HFFc6 (cell line): ENCODE measurements at places on chromosomes 12 and 14. TPM values are rescaled to one million over a fixed set of nuclear protein-coding genes. Genes with fewer than 3 reads are reported as not detected.
A peak's percentile ranks its signal among the peaks of the same experiment; 100 is the strongest.

The CLEC6A gene
- not detected in 3 replicates for total RNA-seq

The RNF212B gene
- not detected in 3 replicates for total RNA-seq

The IFT43 gene
- 27.1 to 36.2 TPM (median 29.9 TPM) in 3 replicates for total RNA-seq

The TAS2R50 gene
- 0.25 to 0.30 TPM in 2 of 3 replicates, not detected in the other for total RNA-seq

The RNASE7 gene
- not detected in 3 replicates for total RNA-seq

The MYF6 gene
- total RNA-seq: not detected in 3 replicates

The ARG2 gene
- 1.9 to 2.2 TPM (median 2.2 TPM) in 3 replicates for total RNA-seq

The IAPP gene
- total RNA-seq: not detected in 3 replicates

The GDF11 gene
- total RNA-seq: 16.3 to 26.9 TPM (median 25.9 TPM) in 3 replicates

DNA sequence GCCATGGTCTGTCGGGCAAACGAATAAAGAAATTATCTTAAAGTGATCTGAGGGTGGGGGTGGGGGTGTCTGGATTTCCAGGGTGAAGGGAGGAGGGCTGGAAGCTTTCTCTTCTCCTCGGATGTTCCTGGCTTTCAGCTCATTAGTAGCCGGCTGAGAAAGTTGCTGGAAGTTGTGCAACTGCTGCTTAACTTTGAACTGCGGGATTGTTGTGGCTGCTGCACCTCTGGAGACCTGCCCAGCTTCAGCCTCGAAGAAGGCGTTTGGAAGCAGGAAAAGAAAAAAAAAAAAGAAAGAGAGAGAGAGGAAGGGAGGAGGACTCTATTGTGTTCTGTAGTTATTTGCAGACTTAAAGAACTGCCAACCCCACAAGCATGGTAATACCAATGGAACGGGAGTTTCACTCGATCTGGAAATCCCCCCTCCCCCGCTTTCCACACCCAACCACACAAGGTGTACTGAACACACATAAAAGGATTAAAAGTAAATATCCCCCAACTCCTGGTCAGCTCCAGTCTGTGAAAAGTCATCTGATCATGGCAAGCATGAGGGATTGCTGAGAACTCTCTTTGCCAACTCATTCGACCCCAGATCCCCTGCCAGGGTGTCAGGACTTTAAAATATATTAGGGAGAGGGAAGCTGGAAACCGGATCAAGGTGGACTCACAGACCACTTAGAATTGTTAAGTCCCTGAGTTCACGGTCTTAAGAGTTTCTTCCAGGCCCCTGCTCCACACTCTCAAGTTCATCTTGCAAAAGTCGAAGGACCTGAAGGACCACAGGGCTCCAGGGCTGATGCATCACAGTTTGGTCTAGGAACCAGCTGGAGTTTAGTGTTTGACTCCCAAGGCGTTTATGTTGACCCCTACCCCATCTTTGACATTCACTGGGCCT is at the start of gene RASSF9:
TSS of gene RASSF9 (minus strand) at position 213 of the 894 bp plus-strand sequence. CDS start at position 5, 208 bp downstream.
- DNase-seq: peak; percentile 45

DNA sequence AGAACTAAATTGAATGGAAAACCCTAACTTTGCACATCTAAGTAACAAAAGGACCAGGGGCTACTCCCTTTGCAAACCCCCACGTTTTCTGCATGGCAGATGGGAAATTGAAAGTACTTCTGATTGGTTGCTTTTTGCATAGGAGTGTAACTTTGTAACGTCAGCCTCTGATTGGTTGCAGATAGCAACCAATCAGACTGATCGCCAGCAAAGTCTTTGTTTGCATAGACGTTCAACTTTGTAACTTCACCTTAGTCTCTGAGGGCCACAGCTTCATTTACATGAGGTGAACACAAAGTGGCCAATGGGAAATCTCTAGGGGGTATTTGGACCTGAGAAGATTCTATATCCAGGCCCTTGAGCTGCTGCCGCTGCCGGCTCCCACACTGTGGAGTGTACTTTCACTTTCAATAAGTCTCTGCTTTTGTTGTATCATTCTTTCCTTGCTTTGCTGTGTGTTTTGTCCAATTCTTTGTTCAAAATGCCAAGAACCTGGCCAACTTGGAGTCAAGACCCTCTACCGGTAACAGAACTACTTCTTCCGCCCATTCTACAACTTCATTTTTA is 102.5 kb upstream of the PRICKLE1 start:
- no peak for DNase-seq

DNA sequence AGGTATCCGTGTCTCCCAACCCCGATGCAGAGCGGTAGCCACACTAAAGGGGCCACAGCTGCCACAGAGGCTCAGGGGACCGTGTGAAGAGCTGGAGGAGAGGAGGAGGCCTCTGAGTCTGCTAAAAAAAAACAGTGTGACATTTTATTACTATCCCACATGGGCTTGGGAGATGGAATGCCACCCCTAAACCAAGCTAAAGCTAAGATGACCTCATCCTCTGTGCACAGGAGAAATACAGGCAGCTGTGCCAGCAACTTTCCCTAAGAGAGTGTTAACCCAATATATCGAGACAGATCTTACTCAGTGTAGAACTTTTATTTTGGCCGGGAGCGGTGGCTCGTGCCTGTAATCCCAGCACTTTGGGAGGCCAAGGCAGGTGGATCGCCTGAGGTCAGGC is 18.0 kb downstream of the BCL2L14 start:
- DNase-seq: no peak

DNA sequence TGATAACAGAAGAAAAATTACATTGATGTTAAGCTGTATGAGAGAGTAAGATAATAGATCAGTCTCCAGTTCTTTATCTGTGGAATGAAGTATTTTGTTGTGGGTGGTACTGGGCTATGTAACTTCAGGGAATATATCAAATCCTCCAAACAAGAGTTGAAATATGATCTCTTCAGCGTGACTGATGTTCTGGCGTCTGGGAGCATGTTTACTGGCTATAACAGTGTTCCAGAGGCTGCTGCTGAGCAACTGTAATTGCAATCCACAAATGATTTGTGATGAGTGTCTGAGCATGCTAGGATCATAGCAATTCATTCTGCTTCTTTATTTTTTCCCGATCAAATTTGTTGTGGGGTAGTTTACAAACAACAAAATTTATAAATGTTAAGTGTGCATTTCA is 18.6 kb upstream of the CCDC198 start:
- no peak for DNase-seq

DNA sequence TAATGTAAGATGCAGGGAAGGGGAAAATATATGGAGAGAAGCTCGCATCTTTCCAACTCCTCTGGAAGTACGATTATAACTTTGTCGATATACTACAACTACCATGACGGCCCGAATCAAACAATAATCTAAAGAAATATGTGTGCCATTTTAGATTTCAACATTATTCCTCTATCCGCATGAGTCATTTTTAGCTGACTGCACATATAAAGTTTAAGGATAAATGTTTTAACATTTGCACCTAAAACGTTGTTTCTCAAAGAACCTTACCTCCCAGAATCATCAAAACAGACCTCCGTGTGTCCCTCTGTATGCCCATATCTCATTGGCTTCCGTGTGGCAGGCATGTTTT is 482 bp downstream of the WDHD1 start:
- no peak for DNase-seq

DNA sequence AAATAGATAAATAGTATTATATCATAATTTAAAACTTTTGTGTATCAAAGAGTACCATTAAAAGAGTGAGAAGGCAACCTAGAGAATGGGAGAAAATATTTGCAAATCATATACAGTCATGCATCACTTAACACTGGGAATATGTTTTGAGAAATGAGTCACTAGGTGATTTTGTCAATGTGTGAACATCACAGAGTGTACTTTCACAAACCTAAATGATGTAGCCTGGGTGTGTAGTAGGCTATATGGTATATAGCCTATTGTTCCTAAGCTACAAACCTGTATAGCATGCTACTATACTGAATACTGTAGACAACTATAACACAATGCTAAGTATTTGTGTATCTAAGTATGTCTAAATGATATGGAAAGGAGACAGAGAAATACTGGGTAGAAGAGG is 48.0 kb upstream of the ARID2 start:
- no peak for DNase-seq

- DNase-seq: no peak
Observed at GRCh38 chr12:130227641-130228040, 65.4 kb downstream of the FZD10 start.

- no peak for DNase-seq
Observed at GRCh38 chr12:52178984-52179383, 12.8 kb downstream of the KRT80 start.

GRCh38 chr14:33668066-33668465 is 282.8 kb downstream of the EGLN3 start:
- peak; percentile 58 for DNase-seq

DNA sequence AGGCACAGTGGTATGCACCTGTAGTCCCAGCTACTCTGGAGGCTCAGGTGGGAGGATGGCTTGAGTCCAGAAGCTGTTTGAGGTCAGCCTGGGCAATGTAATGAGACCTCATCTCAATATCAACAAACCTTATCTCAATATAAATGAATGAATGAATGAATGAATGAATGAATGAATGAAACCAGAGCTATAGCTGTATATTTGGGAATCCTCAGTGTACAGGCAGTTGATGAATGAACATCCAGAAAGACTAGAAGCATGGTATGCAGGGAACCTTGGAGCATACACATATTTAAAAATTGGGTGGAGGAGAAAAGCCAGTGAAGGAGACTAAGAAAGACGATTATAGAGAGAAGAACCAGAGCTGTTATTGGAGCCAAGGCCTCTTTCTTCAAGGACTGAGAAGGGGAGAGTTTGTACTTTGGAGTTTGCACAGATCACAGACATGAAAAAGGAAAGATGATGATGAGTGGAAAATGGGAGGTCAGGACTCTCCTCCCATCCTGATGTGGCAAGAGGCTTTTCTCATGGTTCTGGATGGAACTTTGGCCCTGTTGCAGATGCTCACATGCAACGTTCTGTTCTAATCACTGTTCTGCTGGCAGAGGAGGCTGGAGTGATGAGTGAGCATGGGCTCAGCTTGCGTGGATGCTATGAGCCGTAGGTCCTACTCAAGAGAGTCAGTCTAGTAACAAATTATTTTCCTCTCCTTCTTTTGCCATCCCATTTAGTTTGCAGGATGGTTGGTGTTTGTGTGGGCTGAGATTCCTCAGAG is 114.4 kb downstream of the PRKCH start:
- no peak for DNase-seq

GRCh38 chr12:87758271-87758670 is 270.9 kb downstream of the C12orf50 start:
- DNase-seq: no peak

DNA sequence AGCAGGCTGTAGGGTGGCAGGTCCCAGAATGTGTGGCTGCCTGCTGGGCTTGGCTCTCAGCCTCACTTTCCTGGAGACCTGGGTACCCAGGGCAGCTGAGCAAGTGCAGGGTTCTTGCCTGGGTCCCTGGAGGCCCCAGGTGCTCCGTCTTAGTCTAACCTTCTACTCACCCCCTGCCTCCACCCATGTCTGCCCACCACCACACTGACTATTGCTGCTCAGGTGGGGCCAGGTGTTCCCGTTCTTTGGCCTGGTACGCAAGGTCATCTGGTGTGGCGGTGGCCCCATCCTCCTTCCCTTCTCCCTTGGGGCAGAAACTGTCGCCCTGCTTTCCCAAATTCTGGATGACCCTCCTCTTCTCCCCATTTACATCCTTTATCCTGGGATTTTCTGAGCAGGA is 319.9 kb downstream of the TMEM121 start:
- DNase-seq: no peak

GRCh38 chr14:75702122-75702521 is 41.1 kb downstream of the TTLL5 start:
- DNase-seq: no peak

DNA sequence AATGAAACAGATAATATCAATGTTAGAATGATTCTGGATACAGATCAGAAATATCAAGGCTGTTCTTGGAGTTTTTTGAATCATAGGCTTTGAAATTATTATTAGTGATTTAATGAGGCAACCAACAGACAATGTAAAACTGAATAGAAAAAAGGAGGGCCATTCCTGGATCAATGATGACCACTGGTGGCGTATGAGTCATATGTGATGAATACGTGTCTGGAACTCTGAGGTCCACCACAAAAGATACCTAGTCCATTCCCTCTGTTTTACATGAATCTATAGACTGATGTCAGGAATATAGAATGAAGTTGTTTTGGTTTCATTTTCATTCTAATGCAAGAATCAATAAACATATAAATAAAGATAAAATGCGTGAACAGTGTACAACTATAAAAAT is 78.3 kb upstream of the RTL1 start:
- DNase-seq: peak; percentile 29

- no peak for DNase-seq
Observed at GRCh38 chr12:43029971-43030370, 440.4 kb upstream of the PRICKLE1 start.
